Cardiac atrium fibroblast (primary cell): ENCODE measurements at places on chromosomes 4 and X. TPM values are rescaled to one million over a fixed set of nuclear protein-coding genes. Genes with fewer than 3 reads are reported as not detected.

Gene NEXMIF
- not detected in 2 replicates for total RNA-seq

Gene STPG2
- total RNA-seq = not detected in 2 replicates

Gene UGT2A1
- 0.16 TPM in 1 of 2 replicates, not detected in the other for total RNA-seq

Gene DRD5
- total RNA-seq = not detected in 2 replicates

Gene TRAM1L1
- total RNA-seq = 0.72 and 0.81 TPM in 2 replicates

Gene BMX
- total RNA-seq = 2.9 and 4.4 TPM in 2 replicates

Gene FAM120C
- 1.8 and 2.9 TPM in 2 replicates for total RNA-seq
